ENCODE measurements at places on chromosomes 7 and 10. TPM values are rescaled to one million over a fixed set of nuclear protein-coding genes. Genes with fewer than 3 reads are reported as not detected.

DNA sequence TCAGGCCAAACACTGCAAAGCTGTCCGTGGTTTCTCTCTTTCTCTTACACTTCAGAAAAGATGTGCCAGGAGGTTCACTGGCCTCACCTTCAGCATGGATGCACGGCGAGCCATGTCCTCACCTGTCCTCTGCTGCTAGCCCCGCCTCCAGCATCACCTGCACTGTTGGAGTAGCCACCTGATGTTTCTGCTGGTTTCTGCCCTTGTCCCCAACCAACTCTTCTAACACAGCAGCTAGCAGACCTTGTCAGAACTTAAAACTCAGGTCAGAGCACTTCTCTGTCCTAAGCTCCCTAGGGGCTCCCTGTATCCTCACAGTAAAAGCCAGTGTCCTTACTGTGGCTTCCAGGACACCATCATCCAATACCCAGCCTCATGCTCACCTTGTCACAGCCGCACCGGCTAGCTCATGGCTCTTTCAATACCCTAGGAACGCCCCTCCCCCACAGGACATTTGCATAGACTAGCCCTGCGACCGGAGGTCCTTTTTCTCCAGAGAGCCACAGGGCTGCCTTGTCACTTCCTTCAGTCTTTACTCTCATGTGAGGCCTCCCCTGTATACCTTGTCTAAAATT is 15.2 kb downstream of the PALD1 start:
- peak; percentile 70 for DNase-seq

Gene ALOX5
- total RNA-seq, result 8.4 TPM

DNA sequence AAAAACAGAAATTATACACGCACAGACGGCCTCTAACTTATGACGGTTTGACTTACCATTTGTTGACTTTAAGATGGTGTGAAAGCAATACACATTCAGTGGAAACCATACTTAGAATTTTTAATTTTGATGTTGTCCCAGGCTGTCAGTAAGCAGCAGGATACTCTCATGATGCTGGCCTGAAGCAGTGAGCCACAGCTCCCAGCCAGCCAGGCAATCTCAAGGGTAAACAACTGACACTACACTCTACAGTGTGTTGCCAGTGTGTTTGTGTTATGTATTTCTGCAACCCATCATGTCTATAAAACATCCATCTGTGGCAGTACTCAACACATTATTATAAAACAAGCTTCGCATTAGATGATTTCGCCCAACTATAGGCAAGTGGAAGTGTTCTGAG is 747.5 kb downstream of the NRG3 start:
- DNase-seq, result no peak

Gene PITX3
- not detected for total RNA-seq

DNA sequence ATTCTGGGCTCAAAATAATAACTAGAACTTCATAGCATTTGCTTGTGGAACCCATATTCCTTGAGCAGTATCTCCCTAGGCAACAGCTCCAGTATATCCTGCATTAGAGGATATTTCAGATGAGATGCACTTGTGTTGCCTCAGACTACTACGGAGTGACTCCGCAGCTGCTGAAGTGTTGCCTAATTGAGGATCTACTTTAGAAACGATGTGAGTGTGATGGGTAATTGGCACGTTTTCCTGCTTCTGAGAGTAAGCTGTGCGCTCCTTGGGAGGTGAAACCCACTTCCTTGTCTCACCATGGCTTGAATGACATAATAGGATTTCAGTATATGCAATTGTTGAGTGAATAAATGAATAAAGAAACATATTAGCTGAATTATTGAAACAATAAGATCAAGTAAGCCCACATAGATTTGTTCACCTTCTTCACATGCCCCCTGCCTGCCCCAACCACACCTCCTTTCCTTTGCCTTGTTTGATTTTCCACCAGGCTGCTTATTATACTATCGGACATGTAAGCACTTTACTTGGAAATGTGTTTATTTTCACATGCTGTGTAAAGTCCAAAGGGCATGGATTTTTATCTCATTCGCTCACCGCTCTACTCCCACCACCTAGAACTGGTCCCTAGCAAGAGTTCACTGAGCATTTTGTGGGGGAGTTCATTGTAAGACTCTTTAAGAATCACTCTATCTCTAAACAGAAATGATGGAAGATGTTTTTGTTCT is 303.8 kb downstream of the KCNMA1 start:
- DNase-seq, result no peak

DNA sequence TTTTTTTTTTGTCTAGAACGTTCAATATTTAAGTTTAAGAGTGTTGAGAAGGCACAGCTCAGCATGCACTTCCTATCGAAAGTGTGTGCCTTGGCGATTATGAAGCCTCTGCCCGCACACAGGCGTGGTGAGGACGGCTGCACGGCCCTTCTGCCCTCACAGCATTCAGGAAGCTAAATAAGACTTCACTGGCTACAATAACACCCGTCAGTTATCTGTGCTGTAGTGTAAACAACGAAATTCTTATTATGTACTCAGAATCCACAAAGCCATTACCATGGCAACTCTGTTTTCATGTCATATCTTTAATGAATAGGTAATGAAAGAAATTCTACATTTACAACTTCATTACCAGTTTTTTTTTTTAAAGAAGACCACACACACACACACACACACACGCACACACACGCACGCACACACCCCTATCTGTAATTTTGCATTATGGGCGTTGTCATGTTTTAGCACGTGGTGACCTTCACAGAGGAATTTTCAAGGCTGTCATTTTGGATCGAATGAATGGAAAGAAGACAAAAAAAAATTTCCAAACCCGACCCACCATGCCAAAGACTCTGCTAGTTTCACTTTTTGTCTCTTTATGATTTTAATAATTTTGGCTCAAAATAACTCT is 254.8 kb upstream of the CTBP2 start:
- DNase-seq, result no peak

Data from glutamatergic neuron (in vitro differentiated cells).